ENCODE measurements at places on chromosomes 12 and 14.

DNA sequence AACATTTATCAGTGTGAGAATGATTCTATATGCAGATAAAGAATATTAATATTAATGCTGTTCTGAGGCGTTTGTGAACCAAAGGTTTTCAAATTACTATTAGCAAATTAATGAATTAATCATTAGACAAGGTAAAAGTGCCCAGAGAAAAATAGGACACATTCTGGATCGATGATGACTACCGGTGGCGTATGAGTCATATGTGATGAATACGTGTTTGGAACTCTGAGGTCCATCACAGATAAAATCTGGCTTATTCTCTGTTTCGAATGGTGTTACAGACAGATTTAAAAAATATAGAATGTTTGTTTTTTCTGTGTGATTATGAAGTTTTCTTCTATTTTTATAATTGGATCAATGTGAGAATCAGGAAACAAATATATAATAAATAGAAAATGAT, 79.2 kb upstream of the RTL1 start:
- no peak for DNase-seq

GRCh38 chr14:104085889-104086201, 345 bp downstream of the ASPG start:
- no peak for DNase-seq

DNA sequence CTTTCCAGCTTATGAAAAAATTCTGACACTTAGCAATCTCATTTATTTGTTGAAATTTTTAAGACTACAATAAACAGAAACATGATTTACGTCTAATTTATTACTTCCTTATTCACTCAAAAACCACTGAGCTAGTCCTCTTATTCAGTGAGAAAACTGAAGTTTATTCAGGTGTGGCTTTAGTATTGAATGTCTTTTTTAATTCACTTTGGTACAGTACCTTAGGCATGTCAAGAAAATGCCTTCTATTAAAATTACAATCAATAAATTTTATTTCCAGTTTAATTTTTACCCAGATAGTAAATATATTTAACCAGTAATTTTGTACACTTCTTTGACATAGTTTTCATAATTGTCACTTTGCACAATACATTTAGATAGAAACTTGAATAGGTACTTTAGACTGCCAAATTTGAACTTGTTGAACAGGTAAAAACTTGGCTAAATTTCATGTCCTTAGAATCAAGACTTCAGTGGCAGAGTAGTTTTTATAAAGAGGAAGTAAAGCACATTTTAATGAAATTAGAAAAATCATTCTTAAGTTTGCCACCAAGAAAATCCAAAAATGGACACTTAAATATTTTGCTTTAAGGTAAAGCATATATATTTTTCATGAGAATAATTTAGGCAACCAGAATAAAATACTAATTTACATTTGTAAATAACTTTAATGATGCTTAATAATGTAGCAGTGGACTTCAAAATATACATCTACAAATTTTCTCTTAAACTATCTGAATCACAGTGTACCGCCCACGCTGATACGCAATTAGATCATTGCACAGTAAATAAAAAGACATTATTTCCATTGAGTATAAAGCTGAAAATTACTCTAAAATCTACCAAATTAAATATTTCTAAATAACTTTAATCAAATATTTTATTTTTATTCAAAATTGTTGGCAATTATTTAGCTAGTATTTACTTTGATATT, 159.1 kb downstream of the RASSF9 start:
- DNase-seq = no peak

- no peak for DNase-seq
Measured at GRCh38 chr14:102248121-102248520, 56.8 kb downstream of the MOK start.

GRCh38 chr14:96580566-96580965, 78.4 kb downstream of the PAPOLA start:
- no peak for DNase-seq

DNA sequence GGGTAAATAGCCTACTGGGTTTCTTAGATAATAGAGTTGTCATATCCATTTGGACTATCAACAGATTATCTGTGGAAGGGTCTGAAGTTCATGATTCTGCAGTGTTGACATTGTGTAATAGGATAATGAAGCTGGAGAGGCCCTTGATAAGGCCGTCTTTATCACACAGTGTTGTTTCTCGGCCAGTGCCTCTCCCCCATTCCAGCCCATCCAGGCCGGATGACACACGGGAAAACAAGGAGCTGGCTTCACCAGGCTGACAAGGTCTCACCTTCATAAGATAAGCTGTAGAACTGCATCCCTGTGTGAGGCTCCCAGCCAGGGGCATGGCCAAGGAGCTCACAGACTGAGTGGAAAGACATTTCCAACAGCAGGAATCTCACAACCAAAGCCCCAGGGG, 8.7 kb upstream of the EML1 start:
- DNase-seq = no peak

GRCh38 chr12:121990114-121990647, 31.5 kb upstream of the BCL7A start:
- DNase-seq = no peak

GRCh38 chr12:93946542-93947150, 201.7 kb upstream of the PLXNC1 start:
- peak; percentile 84 for DNase-seq

GRCh38 chr12:77324763-77325468, 259.5 kb upstream of the E2F7 start:
- peak; percentile 76 for DNase-seq

- peak; percentile 42 for DNase-seq
Measured at GRCh38 chr14:29643433-29644211, 284.0 kb downstream of the PRKD1 start.

DNA sequence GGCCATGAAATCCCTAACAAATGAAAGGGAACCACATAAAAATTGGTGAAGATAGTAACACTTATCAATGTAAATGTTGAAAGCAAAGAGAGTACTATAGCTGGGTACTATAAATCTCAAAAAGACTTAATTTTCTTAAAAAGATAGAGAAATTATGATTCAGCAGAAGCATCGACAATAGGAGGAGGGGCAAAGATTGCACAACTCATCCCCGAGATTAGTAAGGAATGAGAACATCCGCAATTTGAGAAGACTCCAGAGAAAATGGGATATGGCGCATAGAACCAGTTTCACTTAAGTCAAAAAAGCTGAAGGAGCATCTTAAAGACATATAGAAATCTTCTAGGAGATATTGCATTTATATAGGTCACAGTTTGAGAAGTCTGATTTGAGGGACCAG, 220.2 kb upstream of the SLC16A7 start:
- DNase-seq = no peak

GRCh38 chr12:123898673-123899072, 74.0 kb downstream of the CCDC92 start:
- DNase-seq = no peak

DNA sequence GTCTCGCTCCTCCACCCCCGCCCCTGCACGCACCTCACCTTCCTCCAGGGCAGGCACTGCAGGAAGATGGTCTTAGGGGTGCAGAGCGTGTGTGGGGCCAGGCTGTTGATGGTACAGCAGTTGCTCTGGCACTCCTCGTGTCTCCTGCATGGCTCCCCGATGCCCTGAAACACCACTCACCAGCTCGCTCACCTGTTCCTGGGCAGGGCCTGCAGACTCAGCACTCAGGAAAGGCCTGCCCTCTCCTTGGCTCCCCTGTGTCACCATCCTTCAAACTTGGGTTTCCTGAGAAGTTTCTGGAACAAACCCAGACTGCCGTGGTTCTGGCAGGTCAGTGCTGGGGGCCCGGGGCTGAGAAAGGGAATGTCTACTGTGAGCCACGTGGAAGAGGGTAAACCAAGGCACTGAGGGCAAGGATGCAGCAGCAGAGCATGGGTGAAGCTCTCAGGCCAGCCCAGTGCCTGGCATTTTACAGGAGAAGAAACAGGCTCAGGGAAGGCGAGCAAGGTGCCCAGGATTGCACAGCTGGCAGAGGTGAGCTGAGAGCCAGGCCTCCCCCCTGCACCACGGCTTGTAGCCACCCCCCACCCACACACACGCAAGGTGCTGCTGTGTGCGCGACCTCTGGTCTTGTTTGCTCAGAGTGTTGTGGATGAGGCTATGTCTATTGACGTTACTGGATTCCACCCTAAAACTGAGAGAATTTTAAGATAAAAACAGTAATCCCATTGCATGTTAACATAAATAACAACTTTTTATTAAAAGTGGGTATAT, 5.5 kb downstream of the LRCOL1 start:
- no peak for DNase-seq

DNA sequence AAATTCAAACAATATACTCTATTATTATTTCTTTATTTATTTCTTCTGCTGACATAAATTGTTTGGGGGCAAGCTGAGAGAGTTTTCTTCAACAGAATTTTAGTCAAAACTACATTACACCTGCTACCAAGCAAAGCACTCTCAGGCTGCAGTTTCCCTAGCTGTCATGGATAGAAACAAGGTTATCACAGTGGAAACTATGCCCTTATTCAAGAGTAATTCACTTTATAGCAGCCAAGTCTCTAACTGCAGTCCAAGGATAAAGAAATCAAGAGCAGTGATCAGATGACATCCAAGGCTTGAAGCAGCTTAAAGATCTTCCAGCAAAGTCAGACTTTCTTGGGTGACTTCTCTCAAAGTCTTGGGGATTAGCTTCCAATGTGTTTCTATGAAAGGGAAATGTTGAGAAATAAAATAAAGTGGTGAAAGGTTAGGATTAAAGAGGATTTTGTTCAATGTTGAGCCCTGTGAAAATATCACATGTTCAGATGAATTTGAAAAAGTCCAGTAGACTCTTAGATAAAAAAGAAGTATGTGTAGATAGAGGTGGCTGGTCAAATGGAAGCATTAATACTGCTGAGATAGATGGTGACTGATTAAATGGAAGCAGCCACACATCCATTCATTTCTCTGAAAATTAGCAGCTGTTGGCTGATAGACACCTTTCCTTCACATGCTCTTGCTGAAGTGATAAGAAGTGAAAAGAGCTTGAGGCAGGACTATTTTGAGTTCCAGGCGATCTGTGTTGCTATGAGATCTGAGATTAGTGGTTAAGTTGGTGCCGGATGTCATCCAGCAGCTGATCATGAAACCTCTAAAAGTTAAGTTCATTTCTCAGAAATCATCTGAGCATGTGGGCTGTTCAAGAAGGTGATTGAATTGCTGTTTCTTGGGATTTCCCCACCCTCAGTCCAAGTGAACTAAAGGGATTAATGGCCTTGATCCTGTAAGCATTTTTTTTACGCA, 257.8 kb upstream of the BTG1 start:
- no peak for DNase-seq

DNA sequence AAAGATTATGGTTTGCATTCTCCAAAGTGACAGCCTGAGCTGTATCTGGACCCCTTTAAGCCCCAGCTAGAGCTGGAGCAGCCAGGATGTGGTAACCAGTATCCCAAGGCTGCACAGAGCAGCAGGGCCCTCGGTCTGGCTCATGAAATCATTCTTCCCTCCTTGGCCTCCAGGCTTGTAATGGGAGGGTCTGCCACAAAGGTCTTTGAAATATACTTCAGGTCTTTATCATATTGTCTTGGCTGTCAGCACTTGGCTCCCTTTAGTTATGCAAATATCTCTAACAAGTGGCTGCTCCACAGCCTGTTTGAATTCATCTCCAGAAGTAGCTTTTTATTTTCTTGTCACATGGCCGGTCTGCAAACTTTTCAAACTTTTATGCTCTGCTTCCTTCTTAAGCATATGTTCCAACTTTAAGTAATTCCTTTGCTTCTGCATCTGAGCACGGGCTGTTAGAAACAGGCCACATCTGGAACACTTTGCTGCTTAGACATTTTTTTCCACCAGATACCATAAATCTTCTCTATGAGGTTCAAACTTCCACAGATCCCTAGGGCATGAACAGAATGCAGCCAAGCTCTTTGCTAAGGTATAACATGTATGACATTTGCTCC, 663.4 kb upstream of the MIS18BP1 start:
- no peak for DNase-seq

- peak; percentile 44 for DNase-seq
Measured at GRCh38 chr12:104524034-104524832, 67.5 kb downstream of the CHST11 start.

DNA sequence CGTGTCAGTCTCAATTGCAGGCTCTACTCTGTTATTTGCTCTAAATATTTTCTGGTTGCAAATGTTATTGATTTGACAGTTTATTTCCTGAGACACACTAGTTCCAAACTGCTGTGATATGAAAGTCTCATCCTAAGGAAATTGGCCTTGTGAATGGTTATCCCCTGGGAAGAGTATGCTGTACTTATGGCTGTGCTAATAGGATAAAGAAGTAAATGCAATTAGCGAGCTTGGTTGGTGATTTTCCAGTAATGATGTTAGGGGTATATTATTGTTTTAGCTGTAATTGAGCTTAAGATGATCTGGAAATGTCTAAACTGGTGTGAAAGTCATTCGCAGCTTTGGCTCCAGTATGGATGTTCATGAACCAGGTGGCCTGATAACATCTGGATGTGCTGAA, 197.9 kb downstream of the SUDS3 start:
- DNase-seq = no peak

GRCh38 chr12:54390668-54391551, 6.4 kb upstream of the ZNF385A start:
- no peak for DNase-seq

DNA sequence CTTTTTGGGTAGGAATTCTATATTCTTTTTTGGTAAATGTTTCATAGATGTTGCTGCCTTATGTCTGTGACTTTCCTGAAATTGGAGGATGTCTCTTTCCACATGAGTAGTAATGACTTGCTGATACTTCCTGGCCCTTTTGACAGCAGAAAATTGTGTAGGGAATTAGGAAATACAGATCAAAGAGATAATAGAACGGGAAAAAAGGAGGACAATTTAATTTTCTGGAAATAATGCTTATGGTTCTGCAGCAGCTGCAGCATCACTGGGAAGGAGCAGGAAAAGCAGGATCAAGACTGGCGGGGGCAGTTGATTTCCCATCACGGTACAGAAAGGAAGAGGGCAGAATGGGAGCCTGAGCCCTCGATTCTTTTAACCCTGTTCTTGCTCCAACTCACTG, 68.8 kb upstream of the PZP start:
- no peak for DNase-seq

DNA sequence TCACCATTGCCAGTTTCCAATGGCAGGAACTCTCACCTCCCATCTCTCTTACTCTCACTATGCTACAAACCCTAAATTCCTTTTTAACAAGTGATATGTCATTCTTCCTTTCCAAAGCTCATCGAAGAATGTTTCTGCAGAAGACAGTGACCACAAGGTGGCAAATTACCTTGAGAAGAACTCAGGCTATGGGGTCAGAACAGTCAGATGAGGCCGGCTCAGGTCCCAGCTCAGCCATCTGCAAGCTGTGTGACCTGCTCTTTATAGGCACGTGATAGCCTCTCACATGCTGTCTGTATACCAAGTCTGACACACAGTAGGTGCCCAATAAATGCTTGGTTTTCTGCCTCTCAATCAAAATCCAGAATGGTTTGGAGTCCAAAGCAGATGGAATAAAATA, 80.7 kb downstream of the FOXN3 start:
- no peak for DNase-seq

GRCh38 chr12:13046964-13047363, 2.8 kb downstream of the FAM234B start:
- no peak for DNase-seq

- DNase-seq = peak; percentile 51
Measured at GRCh38 chr12:7832059-7832696, 40.5 kb downstream of the SLC2A14 start.

GRCh38 chr14:106501898-106502297, 975.5 kb downstream of the TMEM121 start:
- DNase-seq = no peak
